Stimulated activated CD4-positive, alpha-beta T cell treated with anti-CD3 and anti-CD28 coated beads, Interleukin-12 subunit alpha, Interleukin-12 subunit beta, amount 100 ng/mL, for 4 hours (primary cell): ENCODE measurements at places on chromosomes 4 and X.

GRCh38 chrX:36961590-36961989 lies 46.6 kb upstream of the FAM47C start:
- DNase-seq = no peak

DNA sequence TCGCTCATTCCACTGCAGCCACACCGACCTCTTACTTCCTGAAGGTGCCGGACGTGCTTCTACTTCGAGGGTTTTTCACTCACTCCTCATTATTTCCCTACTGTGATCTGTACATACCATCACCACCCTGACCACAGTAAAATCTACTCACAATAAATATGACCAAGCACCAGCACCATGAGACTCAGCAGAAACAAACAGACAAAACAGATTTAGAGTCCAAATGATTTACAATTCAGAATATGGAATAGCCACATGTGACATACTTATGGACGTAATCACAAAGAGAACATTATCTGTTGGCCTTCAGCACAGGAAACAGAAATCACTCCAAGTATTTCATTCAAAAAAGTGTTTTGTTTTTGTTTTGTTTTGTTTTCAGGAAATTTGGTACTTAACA lies 16.1 kb upstream of the KLB start:
- DNase-seq = no peak

GRCh38 chr4:2932321-2932950 lies 30.8 kb downstream of the NOP14 start:
- no peak for DNase-seq

GRCh38 chr4:141643557-141643956 lies 7.2 kb downstream of the IL15 start:
- no peak for DNase-seq

GRCh38 chr4:150126201-150126863 lies 48.1 kb downstream of the DCLK2 start:
- no peak for DNase-seq
